ENCODE measurements at places on chromosomes 5 and 9.
A peak's percentile ranks its signal among the peaks of the same experiment; 100 is the strongest.

DNA sequence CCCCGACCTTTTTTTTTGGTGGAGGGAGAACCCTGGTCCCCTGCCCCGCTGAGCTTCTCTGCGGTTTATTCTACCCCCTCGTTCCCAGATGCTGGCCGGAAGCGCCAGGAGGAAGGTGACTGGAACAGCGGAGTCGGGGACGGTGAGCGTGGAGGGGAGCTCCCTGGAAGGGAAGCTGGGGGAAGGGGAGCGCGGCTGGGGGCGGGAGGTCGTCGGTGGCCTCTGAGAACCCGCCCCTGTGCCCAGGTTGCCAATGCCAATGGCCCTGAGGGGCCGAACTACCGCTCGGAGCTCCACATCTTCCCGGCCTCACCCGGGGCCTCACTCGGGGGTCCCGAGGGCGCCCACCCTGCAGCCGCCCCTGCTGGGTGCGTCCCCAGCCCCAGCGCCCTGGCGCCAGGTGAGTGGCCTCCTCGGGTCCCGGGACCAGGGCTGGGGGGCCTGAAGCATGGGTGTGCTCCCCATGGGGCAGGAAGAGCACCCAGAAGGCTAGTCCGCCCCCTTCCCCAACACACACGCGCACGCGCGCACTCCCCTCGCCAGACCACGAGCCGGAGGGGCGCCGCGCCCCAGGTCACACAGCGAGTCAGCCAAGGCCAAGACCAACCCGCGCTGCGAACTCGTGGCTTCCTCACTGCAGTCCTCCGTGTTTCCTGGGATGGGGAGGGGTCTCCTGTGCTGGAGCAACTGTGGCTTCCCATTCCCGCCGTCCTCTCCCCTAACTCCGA is 10.6 kb downstream of the MYOZ3 start:
- DNase-seq: no peak

- peak; percentile 49 for DNase-seq
Measured at GRCh38 chr5:42583322-42583721, 160.1 kb downstream of the GHR start.

GRCh38 chr5:36883894-36884462 is 7.4 kb downstream of the NIPBL start:
- no peak for DNase-seq

- no peak for DNase-seq
Measured at GRCh38 chr5:41559184-41559583, 48.8 kb upstream of the PLCXD3 start.

GRCh38 chr9:3478549-3478953 is 47.2 kb downstream of the RFX3 start:
- no peak for DNase-seq

DNA sequence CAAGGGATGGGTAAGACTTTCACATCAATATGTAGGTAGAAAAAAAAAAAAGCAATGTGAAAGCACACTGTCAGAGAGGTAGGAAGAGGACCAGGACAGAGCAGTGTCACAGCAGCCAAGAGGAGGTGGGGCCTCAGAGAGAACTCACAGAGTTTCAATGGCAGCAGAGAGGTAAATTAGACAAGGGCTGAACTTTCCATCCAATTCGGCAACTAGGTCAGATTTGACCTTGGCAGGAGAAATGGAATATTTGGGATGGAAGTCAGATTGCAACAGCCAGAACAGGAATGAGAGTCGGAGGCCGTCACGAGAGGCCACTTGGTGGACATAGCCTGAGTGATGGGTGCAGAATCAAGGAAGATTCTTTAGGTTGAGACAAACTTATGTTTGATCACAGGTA is 57.7 kb downstream of the ENC1 start:
- DNase-seq: no peak

DNA sequence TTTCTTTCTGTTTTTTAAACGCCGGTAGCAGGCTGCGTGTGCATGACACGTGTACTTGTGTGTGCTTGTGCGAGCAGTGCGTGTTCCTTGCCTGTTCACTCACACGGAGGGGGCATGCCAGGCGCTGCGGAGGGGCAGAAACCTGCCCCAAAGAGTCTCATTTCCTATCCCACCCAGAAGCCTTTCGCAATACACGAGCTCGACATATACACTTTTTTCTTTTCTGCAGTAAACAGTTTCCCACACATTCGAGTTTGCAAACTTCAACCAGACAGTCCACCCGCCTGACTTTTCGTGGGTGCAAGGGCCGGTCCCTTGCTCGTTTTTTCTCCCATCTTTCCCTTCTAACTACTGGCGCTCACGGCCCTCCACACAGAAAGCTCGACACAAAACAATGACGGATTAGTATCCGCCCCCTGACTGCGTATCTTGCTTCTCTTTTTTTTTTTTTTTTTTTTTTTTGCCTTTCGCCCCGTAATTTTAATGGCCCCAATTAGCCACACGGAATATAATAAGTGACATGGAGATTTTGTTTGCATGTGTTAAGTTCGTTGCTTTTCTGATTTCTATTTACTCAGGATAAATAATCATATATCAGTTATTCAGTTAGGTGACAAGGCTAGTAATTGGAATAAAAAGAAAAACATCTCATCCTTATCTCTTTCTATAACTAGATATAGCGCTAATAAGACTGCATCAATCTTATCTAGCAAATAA is 5.3 kb upstream of the OTP start:
- no peak for DNase-seq

DNA sequence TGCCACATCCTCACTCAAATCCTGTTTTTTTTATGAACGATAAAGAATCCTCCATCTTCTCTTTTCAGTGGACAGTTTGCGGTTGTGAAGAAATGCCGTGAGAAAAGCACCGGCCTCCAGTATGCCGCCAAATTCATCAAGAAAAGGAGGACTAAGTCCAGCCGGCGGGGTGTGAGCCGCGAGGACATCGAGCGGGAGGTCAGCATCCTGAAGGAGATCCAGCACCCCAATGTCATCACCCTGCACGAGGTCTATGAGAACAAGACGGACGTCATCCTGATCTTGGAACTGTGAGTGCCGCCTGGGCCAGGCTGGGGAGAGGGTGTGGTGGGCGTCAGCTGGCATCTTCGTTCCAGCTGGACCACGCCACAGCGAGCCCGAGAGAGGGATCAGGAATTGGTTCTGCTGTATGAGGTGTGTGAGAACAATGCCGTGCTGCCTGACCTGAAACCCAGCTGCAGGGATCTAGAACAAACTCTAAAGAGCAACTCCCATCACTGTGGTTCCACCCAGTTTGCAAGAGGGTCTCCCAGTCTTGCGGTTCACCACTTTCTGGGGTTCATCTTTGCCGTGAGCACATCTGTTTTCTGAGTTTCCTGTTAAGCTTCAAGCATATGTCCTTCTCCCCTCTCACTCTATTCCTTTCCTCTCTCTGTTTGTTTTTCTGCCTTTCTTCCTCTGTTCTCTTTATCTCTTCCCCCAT is 107.4 kb downstream of the DAPK1 start:
- no peak for DNase-seq

GRCh38 chr9:19946441-19947109 is 157.7 kb upstream of the SLC24A2 start:
- peak; percentile 67 for DNase-seq

DNA sequence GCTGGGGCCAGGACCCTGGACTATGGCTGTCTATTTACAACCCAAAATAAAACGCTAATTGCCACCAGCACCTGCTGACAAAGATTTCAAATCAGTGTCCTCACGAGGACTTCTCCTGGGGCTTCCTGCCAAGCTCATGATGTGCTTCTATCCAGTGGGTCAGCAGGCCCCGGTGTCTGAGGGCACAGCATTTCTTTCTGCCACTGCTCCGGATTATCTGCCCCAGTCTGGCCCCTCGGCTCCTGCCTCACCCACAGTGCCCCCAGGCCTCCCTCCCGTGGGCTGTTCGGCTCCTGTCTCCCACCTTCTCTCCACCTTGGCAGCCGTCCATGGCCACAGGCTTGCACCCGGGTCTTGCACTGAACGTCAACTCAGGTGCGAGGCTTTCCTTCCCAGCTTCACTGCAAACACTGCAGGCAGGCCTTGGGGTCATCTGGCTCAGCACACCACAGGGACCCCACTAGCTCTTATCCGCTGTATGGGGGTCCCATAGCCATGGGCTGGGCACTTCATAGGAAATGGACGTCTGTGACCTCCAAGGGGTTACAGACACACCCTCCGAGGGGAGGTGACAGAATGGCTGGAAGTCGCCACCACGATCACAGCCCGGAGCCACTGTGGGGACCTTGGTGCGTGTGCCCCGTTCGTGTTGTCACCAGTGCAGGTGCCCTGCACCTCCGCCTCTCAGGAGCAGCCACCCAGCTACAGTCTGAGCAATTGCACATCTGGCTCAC is 43.8 kb upstream of the FCN1 start:
- DNase-seq: no peak

DNA sequence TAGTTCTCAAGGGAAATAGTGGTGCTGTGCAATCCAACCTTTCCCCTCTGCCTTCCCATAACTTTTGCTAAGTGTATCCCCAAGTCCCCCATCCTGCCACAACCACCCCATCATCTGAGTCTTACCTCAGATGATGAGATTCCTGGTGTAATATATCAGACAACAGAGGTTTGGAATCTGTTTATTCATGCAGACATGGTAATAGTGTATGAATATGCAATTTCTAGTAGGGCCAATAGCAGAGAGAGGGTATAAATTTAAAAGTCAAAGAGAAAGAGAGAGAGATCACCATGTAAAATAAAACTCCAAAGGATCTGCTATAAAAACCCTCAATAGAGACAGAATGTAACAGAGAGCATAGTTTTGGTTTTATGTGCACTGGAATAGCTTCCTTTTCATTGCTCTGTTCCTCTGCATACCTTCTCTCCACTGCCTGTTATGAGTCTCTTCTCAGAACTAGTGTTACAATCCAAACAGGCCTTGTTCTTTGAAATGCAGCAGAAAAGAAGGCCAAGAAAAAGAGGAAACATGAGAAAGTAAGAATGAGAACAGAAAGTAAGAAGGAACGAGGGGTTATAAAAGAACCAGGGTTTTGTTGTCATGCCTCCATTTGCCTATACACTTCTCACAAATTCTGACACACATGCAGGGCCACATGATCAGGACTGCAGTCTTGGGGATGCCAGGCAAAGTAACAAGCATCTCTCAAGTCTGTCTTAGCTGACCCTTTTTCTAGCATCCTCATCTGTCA is 278.0 kb downstream of the CETN3 start:
- DNase-seq: no peak

DNA sequence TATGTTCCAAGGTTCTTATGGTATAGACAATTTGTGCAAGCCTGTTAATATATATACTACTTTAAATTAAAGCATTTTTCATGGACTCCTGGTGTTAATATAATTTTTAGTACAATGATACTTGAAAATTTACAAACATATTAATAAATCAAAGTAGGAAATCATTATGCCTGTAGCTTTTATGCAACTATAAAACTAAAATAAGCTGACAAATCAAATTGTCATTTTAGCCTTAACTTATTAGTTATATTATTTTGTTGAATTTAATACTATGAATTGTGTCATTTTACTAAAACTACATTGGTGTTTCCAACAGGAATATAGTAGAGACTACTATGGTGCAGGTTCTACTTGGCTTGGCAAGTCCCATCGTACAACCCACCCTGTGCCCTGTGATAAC is 96.0 kb downstream of the MED10 start:
- no peak for DNase-seq

DNA sequence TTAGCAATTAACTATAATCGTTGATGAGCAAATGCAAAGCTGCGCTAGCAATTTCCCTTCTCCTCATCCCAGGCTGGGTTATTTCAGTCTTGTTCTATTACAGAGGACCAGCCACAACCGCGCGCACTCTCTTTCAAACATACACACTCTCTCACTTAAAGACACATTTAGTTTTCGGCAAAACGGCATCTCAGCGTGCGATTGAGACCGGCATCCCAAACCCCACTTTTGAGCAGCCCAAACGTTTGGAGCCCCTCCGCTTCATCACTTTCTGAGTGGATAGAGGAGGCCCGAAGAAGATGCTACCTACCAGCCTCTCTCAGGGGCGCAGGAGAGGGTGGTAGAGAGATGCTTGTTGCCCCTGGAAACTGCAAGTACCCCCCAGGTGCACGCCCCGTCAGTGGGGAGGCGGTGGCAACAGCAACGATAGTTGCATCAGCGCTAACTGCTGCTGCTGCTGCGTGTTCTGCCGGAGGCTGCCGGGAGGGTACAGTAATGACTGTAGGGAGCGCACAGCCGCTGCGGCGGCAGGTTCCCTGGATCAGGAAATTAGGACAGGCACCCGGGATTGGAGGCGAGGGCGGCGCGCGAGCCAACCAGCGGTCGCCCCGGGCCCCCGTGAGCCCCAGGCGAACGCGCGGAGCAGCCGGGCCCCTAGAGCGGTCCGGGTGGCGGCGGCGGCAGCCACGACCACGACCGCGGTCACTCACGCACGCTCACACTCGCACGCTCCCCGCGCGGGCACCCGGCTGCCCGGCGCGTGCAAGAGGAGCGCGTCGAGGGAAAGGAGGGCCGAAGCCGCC is 467 bp upstream of the VLDLR start:
- DNase-seq: peak; percentile 85

DNA sequence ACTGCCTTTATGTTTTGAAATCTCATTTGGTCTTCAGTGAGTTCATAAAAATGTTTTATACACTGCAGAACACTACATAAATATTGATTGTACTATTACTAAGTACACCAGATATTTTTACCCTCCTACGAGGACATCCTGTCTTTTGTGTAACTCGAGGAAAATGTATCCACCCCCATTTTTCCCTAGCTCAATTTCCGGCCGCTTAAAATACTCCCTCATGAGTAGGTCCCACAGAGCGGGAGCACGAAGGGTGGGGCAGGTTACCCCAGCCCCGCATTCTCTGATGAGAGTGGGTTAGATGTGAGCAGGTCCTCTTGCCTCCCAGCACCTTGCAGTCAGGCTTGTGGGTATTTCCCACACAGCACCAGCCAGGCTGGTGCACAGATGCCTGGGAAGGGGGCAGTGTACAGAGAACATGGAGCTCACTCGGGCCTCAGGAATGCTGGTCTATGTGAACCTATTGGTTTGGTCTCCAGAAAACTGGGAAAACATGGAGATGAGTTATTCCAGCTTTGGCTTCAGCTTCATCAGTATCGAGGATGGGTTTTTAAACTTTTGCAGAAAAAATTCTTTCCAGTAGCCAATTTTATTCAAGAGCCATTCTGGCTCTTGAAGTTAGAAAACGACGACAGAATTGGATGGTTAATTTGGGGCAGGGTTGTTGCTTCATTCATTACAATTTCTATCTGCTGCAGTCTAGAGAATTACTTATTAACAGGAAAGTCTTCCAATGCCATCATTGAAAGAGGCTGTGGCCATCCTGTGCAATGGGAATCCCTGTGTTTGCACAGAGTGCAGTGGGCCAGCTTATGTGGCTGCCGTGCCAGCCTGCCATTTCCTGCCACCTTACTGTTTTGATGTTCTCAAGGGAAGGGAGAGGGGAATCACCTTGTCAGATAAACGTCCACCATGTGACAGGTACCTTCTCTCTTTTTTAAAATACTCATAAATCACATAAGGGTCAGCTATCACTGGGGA is 73.2 kb downstream of the WDR41 start:
- peak; percentile 14 for DNase-seq

DNA sequence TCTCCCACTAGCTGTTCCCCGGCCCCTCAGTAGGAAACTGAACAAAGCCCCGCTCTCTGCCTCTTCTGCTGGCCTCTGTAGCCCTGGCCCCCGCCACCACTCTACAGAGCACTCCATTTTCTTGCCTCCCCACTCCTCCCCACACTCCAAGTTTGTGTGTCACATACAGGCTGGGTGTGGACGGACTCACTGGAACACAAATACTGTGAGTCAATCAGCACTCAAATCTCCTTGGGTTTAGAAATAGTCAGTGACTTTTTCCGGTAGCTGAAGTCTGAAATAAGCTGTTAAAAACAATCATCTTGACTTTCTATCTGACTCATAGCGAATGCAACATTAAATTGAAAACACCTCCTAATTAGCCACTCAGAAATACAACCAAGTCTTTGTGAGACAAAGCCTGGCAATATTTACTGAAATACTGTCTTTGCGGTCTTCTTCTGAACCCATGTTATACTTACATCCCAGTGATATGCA is 122.5 kb downstream of the LHFPL2 start:
- no peak for DNase-seq

Data from DMS153 (cell line).